ENCODE measurements at places on chromosomes 16 and 17.

- DNase-seq: no peak
Measured at GRCh38 chr17:66957951-66958579, 6.4 kb upstream of the CACNG4 start.

DNA sequence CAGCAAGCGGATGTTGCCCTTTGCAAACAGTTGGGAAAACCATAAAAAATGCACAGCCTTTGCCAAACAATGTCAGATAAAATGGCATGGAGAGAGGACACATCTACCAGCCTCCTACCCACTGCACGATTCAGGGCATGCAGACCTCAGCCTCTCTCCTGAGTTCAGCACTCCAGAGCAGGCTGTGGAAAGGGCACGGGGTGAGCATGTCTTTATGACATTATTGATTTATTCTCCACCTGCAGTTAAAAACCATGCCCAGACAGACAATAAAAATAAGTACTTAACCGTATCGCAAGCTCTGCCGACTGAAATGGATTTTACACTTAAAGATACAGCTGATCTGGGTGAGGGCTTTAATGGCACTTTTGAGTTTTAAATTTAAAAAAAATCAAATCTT, 127.1 kb downstream of the MAF start:
- DNase-seq: no peak

DNA sequence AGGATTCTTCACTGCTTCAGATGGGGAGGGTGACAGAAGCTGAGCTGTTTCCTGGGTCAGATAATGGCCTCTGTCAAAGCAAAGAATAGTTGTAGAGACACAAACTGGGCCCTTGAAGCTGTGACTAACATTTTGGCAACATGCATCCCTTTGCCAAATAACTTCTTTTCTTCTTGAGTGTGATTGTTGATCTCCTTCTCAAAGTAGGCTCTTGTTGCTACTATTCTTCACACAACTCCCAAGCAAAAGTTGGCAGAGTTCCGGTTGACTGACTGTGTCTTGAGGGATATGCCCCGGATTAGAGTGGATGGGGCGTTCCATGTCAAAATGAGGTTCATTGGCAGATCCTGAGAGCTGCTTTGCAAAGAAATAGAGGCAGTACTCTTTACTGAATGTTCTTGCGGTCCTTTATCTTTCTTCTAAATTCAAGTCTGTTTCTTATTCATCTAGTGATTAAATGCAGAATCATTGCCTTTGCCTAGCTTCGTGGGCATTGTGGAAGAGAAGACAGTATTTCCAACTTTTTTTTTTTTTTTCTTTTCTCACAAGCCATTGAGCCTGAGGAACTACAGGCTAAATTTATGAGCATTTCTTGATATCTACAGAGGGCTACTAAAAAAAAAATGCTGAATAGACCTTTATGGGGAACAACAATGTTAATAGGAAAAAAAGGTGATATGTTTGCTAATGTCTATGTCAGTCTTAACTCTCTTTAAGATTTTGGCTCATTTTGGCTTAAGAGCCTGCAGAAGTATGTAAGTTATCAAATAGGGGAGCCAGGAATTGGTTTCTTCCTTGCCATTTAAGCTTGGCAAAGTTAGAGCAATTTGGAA, 5.8 kb downstream of the WIPF2 start:
- DNase-seq: no peak

DNA sequence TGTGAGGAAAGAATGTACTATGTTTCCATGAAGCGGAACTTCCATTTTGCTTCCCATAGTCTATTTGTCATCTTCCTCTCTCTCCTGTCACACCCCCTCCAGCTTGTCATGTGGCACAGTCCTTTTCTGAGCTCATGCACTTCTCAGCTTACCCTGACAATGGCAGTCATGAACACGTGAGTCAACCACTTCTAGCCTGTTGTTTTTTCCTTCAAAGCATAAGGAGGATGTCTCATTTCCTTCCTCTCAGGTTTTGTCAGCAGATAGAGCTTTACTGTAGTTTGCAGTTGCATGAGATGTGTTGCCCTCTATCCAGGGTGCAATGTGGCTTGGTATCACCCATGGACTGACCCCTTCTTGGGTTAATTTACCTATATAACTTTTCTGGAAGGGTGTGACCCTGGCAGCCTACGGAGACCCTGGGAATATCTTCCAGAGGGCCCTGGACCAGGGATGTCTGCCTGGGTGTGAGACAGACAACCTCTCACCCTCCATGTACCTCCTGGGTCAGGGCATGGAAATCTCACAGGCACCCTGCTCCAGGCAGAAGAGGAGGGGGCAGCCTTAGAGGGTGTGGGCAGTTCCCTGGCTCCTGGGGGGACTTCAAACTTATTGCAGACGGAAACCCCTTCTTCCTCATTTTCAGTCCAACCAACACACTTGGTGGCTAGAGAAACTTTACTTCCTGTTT, 4.0 kb upstream of the ZNF267 start:
- no peak for DNase-seq

DNA sequence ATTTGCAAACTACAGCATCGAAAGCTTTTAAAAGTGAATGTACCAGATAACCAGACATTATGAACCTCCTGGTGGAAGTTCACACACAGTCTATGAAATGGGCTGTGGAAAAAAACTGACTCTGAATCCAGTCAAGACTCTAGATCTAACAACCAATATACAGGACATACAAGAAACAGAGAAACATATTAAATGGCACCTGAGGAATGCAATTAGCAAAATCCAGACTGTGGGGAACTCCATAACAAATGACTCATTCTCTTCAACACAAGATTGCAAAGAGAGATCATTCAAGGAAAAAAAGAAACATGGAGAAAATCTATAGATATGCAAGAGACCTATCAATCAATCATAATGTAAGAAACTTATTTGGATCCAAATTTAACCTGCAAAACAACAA, 119.0 kb downstream of the MYO1D start:
- no peak for DNase-seq

GRCh38 chr16:57348327-57348726, 10.3 kb upstream of the CCL22 start:
- DNase-seq: no peak

DNA sequence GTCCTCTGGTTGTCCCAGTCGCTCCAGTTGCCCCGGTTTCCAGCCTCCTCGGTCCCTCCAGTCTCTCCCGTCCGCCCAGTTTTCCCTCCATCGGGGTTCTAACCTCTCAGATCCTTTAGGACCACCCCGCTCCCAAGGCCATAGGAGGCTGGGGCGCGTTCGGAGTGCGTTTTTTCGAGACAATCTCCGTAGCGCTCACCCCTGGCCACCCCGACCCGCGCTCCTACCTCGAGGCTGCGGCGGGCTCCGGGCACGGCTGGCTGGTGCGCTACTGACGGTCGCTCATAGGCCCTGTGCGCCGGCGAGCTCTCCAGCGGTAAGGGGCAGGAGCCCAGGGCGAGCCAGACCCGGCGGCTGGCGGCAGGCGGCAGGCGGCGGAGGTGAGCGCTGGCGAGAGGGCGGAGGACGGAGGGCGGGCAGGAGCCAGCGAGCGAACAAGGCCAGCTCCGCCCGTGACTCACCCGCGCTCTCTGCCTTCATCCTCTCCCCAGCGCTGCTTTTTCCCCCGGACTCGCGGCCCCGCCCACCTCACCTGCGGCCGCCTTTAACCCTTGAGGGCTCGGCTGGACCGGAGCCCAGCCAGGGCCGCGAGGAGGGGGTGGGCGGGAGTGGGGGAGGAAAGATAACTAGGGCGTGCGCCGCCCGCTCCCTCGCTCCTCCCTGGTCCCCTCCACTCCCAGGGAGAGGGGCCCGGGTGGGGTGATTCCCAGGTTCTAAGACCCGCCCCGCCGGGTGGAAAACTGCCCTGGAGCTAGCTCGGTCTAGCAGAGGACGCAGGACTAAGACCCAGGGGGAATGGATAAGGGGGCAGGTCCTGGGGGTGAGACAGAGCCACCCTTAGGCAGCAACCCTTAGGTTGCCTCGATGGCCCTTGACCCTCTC, at the start of gene SP6:
TSS of gene SP6 (minus strand) at position 472 of the 882 bp plus-strand sequence. CDS start 2,734 bp downstream, outside the sequence.
- peak; percentile 84 for DNase-seq

DNA sequence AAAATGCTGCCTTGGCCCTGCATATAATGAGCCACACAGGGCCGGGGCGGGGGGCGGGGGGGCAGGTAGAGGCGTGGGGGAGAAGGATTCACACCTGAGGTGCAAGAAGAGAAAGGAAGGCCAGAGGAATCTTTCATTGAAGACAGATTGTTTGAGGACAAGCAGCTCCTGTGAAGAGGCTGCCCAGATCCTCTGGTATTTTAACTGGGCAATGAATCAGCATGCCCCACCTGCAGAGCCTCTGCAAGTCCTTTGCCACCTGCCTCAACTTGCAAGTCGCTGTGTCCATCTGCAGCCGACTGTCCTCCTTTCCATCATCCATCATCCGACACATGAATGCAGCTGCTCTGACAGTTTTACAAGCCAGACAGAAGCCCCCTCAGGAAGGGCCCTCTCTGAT, 1.2 kb upstream of the SOST start:
- no peak for DNase-seq

GRCh38 chr17:6138761-6139446, 68.7 kb downstream of the WSCD1 start:
- no peak for DNase-seq

GRCh38 chr17:74641224-74641957, 17.9 kb upstream of the CD300E start:
- DNase-seq: no peak

- DNase-seq: no peak
Measured at GRCh38 chr16:27222249-27223225, 19.2 kb downstream of the KDM8 start.

GRCh38 chr16:50509521-50510341, 38.5 kb upstream of the NKD1 start:
- DNase-seq: peak; percentile 42

DNA sequence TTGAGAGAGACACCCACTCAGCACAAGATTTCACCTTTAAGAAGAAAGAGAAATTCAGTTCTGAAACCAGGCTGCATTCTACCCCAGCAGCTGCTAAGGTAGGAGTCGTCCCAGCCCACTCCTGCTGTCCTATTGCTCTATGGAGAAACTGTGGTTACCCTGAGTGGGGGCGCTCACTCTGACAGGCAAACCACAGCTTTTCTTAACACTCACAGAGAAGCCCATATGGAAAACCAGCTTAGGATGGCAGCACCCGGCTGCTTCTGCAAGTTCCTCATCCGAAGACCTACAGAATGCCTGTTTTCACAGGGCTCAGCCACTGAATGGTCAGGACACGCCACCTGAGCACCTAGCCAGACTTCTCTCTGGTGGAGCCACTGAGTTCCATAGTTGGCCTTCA, 7.5 kb downstream of the ATP5PD start:
- no peak for DNase-seq

GRCh38 chr16:74448990-74449389, 27.7 kb upstream of the CLEC18B start:
- no peak for DNase-seq

- no peak for DNase-seq
Measured at GRCh38 chr17:36740157-36740556, 138.8 kb downstream of the MRM1 start.

GRCh38 chr17:73261952-73262675, 434 bp upstream of the CPSF4L start:
- peak; percentile 81 for DNase-seq

DNA sequence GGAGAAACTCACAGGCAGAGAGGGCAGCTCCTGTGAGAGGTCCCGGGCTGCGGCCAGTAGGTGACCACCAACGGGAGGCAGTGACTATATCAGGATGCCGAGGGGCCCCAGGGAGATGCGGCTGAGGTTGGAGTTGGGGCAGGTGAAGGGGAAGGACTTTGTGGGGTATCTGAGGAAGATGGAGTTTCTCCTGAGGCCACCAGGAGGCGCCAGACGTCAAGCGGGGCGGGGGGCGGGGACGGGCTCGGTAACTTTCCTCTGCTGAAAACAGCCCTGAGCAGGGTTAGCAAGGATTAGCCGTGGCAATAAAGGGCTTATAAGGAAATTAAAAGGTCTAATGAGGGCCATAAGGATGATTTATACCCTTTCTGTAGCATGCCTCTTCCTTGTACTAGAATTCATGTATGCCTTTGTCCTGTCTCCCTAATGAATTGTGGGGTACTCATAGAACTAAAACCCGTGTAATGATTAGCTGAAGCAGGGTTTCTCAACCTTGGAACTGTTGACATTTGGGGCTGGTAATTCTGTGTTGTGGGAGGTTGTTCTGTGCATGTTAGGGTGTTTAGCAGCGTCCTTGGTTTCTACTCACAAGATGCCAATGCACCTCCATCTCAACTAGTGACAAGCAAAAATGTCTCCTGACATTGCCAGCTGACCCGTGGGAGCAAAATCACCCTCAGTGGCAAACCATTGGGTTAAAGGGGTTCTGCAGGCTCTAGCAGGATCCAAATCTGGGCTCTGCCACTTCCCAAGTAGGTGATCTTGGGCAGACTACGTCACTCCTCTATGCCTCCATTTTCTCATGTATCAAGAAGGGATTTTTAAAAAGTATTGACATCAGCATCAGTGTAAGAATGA, 74.8 kb upstream of the GRIN2A start:
- DNase-seq: peak; percentile 61

DNA sequence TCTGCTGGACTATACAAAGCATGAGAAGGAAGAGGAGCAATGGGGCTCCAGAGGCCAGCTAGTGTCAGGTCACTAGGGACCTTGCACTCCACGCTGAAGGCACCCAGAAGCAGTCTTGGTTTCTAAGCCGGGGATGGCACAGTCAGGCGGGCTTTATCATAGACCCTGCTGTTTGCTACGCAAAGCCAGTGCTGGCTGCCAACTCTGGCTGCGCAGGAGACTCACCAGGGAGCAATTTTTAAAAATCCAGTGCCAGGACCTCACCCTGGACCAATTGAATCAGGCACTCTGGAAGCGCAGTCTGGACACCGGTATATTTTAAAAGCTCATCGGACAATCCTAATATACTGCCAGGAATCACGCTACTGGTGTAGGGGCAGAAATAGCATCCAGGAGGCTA, 368.5 kb upstream of the XYLT1 start:
- no peak for DNase-seq

DNA sequence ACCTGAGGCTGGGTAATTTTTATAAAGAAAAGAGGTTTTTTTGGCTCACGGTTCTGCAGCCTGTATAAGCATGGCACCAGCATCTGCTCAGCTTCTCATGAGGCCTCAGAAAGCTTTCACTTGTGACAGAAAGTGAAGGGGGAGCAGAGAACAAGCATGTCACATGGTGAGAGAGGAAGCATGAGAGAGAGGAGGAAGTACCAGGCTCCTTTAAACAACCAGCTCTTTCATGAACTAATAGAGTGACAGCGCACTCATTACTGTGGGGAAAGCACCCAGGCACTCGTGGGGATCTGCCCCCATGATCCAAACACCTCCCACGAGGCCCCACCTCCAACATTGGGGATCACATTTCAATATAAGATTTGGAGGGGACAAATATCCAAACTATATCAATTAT, 86.8 kb downstream of the USP32 start:
- no peak for DNase-seq

- no peak for DNase-seq
Measured at GRCh38 chr17:4427505-4427904, 6.2 kb upstream of the SPNS3 start.

- no peak for DNase-seq
Measured at GRCh38 chr16:717450-718245, 2.7 kb downstream of the METRN start.

GRCh38 chr16:69522732-69523404, 42.9 kb upstream of the NFAT5 start:
- no peak for DNase-seq

Data from right lobe of liver (tissue), 6 donors.